Sigmoid colon (tissue), 7 donors: ENCODE measurements at places on chromosomes 16 and 17. TPM values are rescaled to one million over a fixed set of nuclear protein-coding genes. Genes with fewer than 3 reads are reported as not detected.

DNA sequence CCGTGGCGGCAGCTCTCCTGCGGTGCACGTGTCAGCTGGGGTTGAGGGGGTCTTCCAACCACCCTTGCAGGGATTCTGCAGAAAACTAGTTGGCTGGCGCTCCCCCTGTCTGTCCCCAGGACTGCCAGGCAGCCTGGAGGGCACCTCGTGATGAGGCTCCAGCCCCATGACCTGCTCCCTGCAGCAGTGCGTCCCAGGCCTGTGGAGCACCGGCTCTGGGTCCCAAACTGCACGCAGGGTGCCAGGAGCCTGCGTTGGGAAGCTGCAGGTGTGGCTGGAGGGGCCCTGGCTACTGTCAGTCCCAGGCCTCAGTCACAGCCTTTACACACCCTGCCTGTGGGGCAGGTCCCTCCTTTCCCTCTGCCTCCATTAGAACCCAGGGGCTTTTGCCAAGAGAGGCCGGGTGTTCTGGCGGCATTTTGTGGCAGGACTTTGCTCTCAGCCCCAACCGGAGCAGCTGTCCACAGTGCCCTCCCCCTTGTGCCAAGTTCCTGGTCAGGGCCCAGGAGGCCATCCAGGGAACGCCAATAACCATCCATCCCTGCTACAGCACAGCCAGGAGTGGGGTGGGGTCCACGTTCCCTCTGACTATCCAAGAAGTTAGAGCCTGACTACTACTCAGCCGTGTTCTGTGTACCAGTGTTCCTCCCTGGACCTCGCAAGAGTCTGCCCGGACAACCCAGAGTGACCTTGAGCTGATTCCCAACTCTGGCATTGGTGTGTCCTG, 9.2 kb downstream of the CHMP6 start:
- DNase-seq: no peak

Gene LCAT
- 31.0 TPM for total RNA-seq

GRCh38 chr16:51402785-51403184, 251.7 kb upstream of the SALL1 start:
- DNase-seq: no peak

DNA sequence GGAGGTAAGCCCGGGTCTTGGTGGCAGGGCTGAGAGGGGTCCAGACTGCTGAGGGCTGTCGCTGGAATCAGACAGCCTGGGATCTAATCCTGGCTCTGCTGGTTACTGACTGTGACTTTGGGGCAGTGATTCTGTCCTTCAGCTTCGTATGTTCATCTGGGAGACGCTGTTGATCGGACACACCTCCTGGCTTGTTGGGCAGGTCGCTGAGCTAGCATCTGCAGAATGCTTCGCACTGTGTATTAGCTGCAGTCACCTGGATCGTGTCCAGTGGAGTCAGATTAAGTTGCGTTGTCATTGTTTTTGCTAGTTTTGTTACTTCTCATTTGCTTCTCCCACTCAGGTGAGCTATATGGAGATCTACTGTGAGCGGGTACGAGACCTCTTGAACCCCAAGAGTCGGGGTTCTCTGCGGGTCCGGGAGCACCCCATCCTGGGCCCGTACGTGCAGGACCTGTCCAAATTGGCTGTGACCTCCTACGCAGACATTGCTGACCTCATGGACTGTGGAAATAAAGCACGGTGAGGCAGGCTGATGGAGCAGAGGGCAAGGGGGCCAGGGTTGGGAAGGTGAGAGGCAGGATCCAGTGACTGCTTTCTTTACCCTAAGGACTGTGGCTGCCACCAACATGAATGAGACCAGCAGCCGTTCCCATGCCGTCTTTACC, 4.5 kb downstream of the KIF1C start:
- DNase-seq: no peak

GRCh38 chr16:88351491-88352101, 31.2 kb upstream of the ZNF469 start:
- DNase-seq: peak; percentile 50

DNA sequence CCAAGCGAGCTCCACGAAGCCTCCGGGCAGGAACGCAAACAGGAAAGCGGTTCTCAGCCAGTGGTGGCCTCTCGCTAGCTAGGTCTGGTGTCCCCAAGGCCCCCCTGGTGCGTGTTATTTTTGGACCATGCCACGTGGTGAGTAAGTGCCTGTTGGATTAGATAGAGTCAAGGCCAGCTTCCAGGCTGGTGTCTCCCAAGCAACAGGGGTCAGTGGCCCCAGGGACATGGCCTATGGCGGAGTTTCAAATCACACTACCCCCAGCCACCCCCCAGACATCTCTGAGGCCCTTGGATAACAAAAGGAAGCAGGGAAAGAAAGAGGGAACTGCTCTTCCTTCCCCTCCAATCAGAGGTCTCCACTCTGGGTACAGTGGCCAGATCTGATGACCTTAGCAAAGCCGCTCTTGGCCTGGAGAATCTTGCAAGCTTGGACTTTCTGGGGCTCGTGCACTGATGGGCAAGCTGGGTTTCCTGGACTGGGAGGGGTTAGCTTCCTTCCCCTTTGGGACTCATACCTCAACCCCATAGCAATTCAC, 58.2 kb downstream of the MAF start:
- peak; percentile 75 for DNase-seq
